ENCODE measurements at places on chromosomes 2 and 18.

DNA sequence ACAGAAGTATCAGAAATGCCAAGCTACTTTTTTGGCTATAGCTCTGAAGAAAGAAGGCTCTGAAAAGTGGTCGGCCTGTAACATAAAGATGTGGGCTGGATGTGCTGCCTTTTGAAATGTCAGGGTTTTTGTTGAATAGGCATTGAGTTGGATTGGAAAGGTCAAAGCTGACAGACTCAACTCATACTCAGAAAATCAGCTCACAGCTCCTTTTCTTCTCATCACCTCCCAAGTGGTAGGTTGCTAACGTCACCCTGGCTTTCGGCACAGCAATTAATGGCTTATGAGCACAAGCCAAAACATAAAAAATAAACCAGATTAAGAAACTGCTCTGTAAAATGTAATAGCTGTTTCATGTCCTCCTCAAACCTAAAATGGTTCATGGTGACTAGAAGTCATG, 68.3 kb downstream of the KCNF1 start:
- DNase-seq: no peak

- DNase-seq: no peak
Observed at GRCh38 chr2:96485350-96485749, 19.8 kb downstream of the NEURL3 start.

- no peak for DNase-seq
Observed at GRCh38 chr2:187614756-187615155, 60.5 kb upstream of the TFPI start.

- no peak for DNase-seq
Observed at GRCh38 chr2:30561349-30561748, 114.3 kb downstream of the LCLAT1 start.

- no peak for DNase-seq
Observed at GRCh38 chr2:30684026-30684425, 123.2 kb downstream of the CAPN13 start.

GRCh38 chr2:1898461-1899395, 154.4 kb upstream of the PXDN start:
- no peak for DNase-seq

DNA sequence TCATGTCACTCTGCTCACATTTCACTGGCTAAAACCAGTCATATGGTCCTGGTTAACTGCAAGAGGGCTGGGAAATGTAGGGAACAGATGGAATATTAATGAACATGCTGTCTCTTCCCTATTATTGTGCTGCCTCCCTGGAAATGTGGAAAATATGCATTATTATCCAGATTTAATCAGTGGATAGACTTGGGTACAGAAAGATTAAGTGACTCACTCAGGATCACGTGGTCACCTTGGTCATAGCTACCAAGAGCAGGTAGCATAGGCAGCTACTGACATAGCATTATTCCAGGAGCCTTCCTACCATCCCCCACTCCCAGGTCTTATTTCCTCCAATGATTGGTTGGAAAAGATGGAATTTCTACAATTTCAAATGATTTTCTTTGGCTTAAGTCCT, 141.1 kb downstream of the HRH4 start:
- DNase-seq: no peak

DNA sequence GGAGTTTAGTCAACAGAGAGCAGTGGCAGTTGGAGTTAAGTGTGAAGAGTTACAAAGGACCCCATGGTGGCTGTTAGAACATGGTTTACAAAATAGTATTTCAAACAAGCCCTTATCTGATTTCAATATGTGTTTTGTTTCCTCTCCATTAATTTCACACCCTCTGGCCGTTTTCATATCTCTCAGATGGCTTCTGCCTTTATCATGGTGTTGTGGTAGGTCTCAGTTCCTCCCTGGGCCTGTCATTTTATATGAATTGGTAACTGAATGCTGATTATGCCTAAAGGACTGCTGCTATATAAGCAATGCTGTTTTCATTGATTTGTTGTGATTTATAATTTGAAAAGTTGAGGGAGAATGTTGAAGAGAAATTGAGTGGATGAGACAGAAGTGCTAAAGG, 686.7 kb downstream of the NYAP2 start:
- no peak for DNase-seq

GRCh38 chr2:159094173-159094737, 125.8 kb downstream of the TANC1 start:
- no peak for DNase-seq

- DNase-seq: no peak
Observed at GRCh38 chr2:147628971-147629421, 215.8 kb upstream of the ACVR2A start.

DNA sequence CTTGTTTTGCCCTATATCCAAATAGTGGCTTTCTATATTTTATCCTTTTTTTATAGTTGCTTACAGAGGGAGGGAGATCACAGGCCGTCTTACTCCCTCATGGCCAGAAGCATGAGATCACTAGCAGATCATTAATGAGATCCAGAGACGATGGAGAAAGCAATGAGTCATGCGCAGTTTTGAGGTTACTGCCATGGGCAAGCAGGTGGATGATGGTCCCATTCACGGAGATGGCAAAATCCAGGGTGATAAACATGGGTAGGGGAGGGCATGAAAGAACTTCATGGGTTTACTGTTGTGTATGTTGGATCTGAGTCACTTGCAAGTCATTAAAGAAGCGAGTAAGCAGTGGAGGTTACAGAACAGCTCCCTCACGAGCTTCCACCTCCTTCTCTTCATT, 60.4 kb downstream of the C18orf63 start:
- no peak for DNase-seq

DNA sequence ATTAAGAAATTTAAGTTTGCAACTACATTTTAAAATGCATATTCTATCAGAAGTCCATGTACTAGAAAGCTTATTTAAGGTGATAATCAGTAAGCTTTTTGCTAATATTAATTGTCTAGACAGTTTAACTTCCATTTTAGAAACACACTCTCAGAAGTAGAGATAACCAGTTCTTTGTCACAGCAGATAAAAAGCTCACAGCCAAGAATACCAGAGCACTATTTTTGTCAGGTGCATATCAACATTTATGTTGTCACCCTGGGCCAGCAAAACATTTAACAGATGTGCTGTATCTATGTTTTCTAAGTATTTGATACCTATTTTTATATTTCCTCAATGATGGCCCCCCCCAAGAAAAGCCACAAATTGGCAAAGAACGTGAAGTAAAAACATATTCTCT, 192.6 kb downstream of the ERBB4 start:
- DNase-seq: no peak

DNA sequence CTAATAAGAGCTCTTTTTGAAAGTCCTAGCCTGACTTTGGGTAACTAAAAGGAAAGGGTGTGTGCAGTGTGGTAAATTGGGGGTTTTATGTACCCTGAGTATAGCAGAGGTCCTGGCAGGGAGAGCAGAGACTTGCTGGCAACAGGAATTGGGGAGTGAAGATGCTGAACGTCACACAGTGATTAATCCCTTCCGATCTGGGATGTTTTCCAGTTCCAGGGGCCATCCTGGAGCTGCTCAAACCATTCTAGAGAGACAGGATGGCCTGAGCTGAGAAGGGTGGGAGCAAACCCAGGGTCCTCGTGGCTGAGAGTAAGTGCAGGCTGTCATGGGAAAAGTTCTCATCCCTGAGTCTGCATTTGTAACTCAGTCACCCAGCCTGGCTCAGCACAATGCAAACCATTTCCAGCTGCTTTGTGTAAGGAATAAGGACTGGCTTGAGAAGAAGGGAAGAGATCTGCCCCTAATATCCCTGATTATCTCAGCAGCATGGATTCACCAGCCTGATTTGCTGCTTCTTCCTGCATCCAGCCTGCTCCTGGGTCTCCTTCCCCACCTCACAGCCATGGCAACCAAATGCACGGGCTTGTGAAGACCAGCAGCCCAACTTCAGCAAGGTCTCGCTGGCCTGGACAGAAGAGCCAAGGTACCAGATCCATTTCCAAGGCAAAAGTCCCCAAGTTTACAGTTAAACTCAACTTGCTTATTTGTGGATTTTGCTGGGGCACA, 47.1 kb upstream of the CELF4 start:
- DNase-seq: no peak

DNA sequence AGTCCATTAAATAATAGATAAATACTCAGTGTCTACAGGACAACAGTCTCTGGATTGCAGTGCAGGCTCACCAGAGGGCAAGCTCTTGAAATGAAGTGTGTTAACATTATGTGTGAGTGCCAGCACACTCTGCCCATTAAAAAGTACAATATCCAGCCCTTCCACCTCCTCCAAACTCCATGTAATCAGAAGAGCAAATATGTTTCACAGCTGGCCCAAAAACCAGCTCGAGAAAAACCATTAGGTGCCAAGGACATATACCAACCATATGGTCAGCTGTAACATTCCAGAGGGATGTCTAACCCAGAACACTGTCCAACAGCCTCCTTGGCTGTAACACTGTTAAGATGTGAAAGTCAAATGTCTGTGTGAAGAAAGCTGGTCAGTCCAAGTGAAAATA, 112.2 kb downstream of the ZNF385B start:
- no peak for DNase-seq

GRCh38 chr2:180077295-180077906, 70.3 kb upstream of the CWC22 start:
- DNase-seq: peak; percentile 9

DNA sequence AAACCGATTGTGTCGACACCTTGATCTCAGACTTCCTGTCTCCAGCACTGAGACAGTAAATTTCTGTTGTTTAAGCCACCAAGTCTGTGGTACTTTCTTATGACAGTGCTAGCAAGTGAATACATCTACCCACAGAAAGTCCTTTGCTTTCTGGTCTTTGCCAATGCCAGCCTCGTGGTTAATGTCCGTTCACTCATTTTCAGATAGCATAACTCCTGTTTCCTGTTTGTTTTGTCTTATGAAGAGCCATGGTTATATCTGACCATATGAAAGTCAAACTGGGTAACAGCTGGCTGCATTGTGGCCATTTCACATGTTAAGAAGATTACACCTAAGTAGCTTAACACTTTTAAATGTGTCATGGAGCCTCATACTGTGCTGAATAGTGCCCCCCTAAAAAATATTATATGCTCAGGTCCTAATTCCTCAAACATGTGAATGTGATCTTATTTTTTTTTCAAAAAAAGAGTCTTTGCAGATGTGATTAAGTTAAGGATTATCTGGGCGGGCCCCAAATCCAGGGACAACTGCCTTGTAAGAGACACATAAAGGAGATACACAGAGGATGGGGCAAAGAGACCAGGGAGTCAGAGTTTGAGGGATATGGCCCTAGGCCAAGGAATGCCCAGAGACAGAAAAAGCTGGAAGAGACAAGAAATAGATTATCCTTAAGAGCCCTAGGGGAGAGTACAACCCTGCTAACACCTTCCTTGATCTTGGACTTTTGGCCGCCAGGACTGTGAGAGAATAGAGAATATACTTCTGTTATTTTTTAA, 118.0 kb downstream of the KCNE4 start:
- DNase-seq: no peak

DNA sequence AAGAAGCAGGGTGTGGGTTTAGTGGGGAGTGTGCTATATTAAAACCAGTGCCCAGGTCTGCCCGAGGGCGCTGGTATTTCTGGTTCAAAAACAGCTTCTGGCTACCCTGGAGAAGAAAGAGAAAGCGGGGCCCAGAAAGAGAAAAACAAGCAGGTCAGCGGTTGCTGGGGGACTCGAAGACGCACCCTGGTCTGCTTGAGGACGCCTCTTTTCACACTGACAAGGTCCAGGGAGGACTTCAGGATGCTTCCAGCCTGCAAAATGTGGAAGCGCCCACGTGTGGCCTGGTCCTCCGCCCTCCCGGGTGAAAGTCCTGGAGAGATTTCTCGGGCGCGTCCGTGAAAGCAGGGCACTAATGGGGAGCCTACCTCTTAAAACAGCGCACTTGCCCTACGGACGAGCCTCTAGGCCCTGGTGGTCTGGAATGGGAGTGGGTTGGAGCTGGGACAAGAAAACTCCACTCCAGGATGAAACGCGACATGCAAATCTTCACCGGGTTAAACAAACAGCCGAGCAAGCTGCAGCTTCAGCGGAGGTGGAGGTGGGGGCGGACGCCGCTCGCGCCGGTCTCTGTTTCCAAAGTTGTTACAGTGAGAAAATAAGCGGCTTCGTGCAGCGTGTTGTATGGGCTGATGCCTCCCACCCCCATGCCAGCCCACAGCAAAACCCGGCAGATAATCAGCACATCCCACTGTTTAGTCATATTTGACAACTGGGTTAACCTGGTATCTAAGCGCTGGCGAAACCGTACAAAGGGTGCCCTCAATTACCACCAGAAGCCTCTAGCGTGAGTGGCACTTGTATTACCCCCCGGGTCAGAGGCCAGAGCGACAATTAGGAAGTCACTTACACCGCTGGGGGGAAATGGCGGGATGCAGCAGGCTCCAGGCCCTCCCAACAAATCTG, 1.1 kb upstream of the SP9 start:
- DNase-seq: no peak
